Cortex of kidney (tissue), 1 donor: ENCODE measurements at places on chromosomes 3 and 15.

DNA sequence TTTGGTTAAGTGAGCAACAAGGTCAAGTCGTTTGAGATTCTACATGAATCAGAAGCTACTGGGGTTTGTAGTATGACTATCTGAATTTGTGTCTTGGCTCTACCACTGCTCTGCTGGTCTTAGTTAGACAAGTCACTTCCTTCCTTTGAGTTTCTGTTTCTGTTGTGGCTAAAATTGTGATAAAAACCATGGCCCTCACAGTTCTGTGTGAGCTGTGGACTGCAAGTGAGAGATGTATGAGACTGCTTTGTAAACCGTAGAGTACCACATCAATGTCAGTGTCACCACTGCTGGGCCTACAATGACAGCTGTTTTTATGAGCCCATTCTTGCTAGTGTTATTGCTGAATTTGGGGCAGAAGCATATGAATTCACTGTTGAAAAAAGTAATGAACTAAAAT, 32.7 kb downstream of the RARB start:
- DNase-seq, result no peak

DNA sequence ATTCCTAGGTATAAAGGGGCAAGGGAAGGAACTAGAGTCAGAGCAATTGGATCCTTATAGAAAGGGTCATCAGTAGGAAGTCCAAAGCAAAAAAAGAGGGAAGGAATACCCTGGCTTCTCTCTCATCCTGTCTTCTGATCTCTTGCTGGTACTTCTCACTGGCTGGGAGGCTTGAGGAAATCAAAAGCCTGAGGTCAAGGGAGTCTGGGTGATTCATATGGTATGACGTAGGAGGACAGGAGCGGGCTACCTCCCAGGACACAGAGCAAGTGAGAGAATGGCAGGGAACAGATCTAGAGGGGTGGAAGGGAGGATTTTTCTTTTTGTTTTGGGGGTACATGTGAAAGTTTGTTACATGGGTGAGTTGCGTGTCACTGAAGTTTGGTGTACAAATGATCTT, 76.0 kb downstream of the CFAP20DC start:
- DNase-seq, result no peak

- DNase-seq, result no peak
Measured at GRCh38 chr3:5310509-5310908, 123.0 kb downstream of the EDEM1 start.

- no peak for DNase-seq
Measured at GRCh38 chr3:135136361-135137100, 341.5 kb downstream of the EPHB1 start.

DNA sequence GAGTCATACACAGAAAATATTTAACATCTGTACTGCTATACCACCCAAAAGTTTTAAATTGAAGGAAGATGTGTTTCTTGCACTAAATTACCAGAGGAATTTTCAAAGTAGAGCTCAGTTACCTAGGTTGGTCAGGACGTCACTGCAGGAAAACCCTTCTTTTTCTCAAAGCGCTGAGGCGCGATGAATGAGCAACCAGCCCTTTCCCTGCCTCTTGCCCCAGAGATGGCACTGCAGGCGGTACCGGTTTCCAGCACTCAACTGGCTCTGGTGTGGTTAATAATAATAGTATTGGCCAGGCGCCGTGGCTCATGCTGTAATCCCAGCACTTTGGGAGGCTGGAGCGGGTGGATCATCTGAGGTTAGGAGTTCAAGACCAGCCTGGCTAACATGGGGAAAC, 49.3 kb downstream of the HES1 start:
- DNase-seq, result no peak

- DNase-seq, result no peak
Measured at GRCh38 chr3:99439892-99440291, 198.5 kb upstream of the COL8A1 start.
